ENCODE measurements at places on chromosomes 1 and 21.

DNA sequence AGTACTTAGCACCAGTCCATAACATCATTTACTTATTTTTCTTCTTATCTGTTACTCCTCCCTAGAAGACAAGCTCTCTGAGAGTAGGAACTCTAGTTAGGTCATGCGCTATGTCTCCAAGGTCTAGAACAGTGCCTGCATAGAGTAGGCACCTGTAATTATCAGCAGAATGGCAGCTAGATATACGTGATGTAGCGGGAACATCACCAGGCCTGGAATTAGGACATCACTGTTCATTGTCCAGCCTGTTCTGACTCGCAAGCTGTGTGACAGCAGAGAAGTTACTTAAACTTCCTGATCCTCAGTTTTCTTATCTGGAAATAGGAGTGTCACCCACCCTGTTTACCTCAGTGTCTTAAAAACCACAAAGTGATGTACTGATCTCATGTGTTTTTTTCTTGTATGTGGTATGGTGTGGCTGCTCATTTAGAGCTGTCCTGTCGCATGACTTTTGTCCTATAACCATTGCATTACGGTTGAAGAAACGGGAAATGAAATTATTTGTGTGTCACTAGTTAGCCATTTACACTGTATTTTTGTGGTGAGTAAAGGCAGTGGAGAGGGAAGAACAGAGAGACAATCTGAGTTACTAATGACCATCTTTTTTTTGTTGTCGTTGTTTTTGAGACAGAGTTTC lies 37.1 kb upstream of the EXO1 start:
- DNase-seq, result no peak

GRCh38 chr1:84344286-84344685 lies 42.8 kb downstream of the SAMD13 start:
- DNase-seq, result no peak

DNA sequence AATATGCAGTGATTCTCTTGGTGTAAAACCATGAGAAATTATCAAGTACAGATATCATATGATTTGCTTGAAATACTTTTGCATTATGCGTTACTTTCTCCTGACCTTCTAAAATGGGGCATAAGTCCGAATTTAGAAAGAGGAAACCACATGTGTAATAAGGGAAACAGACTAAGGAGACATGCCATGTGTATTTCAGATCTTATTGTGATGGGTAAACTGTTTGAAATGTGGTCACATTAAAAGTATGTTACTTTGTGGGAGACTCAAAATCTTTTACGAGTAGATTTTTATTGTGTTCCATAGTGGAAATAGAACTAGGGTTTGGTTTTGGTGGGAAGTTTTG lies 173.0 kb downstream of the NFIA start:
- no peak for DNase-seq

- no peak for DNase-seq
Observed at GRCh38 chr21:16264319-16264718, 534.5 kb downstream of the USP25 start.

- no peak for DNase-seq
Observed at GRCh38 chr21:26952374-26953066, 14.4 kb downstream of the ADAMTS5 start.

DNA sequence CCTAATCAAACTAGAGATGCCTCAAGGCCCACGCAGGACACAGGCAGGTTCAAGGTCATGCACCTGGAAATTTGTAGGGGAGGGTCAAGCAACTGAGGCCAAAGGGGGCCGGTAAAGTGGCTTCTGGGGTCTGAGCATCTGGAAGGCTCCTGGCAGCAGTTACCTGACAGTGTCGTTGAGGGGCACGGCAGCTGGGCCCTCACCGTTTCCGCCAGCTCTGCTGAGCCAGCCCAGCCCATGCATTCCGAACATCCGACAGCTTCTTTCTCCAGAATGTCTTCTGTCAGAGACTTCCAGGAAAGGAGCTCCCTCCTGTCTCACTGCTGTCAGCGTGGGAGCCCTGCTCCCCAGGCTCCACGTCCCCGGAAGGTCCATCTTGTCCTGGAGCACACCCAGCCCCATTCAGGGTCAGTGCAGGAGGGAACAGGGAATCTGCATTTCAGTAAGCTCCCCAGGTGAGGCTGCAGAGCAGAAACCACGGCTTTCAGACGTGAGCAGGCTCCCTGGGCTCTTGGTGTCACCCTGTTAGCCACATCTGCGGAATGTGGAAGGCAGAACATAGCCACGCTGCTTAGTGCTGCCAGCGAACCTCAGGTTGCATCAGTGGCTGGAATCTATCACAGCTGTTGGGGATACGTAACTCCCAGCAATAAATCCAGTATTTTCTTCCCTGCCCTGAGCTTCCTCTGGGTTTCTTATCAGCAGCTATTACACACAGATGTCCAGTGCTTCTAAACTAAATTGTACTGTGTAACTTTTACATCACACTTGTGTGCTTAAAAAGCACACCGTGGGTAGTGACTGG lies 36.3 kb upstream of the FAM3B start:
- DNase-seq, result no peak

- no peak for DNase-seq
Observed at GRCh38 chr1:46041974-46042373, 90.5 kb downstream of the PIK3R3 start.

GRCh38 chr1:226051365-226051764 lies 11.2 kb upstream of the H3-3A start:
- no peak for DNase-seq

GRCh38 chr1:944341-945325 lies 14.4 kb downstream of the NOC2L start:
- no peak for DNase-seq

DNA sequence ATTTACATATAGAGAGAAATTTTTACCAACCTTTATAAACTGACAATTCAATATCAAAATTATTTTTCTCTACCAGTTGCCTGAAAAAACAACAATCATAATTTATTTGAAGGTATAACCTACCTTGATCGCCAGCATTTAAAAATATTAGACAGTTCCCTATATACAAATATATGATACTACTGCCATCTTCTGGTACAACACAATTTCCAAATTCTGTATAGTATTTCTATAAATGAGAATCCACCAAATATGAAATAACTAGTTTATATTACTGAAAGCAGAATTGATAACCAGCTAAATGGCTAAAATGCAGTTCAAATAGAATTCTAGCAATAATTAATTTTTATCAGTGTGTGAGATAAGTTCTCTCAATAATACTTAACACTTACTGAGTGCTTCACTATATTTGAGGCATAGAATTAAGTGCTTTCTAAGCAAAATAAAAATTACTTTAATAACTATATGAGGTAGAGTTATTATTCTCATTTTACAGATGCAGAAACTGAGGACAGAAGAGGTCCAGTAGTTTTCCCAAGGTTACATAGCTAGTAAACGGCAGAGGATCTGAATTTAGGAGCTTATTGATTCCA lies 75.6 kb downstream of the PIGK start:
- DNase-seq, result no peak

Measured in NCI-H1417 (cell line).